ENCODE measurements at places on chromosomes 1 and 21.
A peak's percentile ranks its signal among the peaks of the same experiment; 100 is the strongest.

DNA sequence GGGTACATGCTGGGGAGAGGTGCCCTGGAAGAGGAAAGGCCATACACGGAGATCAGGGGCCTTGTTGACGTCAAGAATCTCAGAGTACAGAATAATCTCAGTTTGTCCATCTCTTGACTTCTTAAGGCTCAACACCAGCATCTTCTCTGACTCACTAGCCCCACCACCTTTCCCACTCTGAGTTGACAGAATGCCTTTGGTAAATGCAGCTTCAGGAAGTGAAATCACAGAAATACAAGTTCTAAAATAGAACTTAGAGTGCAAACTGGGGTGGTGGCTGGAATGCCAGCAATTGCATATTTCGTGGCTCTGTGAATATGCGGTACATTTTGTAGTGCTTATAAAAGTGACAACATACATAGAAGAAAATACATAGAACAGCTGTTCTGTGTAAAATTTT lies 1.6 kb downstream of the COG2 start:
- no peak for DNase-seq

DNA sequence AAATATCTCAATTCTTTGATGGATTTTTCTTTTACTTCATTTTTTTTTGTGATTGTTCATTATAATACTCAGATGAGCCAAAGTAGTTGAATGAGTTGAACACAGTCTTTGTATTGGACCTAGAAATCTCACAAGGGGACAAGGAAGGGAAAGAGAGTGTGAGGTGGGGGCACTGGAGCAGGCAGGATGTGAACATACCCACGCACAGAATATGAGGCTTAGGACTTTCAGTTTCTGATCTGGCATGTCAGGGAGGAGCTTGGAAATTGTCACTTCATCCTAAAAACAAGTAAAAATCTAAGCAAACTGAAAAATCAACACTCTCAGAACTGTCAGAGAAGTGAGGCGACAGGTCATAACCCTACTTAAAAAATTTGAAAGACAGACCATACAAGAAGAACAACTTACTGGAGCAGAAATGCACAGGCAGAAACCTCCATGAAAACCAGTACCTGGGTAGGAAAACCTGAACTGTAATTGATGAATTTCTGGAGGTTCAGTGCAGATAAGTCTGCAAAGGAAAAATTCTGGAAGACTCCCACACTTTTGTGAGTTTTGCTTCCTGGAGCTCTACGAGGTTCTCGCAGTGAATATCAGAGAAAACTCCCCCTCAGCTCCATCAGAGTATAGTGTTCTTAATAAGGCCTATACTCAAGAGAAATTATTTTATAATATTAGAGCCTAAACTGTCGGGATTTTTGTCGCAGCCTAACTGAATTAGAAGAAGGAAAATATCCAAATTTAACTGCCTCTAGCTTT lies 3.6 kb upstream of the PTGS2 start:
- DNase-seq = no peak

GRCh38 chr1:221774054-221774842 lies 32.4 kb upstream of the DUSP10 start:
- no peak for DNase-seq

GRCh38 chr1:77514921-77515776 lies 167.3 kb downstream of the ZZZ3 start:
- DNase-seq = no peak

DNA sequence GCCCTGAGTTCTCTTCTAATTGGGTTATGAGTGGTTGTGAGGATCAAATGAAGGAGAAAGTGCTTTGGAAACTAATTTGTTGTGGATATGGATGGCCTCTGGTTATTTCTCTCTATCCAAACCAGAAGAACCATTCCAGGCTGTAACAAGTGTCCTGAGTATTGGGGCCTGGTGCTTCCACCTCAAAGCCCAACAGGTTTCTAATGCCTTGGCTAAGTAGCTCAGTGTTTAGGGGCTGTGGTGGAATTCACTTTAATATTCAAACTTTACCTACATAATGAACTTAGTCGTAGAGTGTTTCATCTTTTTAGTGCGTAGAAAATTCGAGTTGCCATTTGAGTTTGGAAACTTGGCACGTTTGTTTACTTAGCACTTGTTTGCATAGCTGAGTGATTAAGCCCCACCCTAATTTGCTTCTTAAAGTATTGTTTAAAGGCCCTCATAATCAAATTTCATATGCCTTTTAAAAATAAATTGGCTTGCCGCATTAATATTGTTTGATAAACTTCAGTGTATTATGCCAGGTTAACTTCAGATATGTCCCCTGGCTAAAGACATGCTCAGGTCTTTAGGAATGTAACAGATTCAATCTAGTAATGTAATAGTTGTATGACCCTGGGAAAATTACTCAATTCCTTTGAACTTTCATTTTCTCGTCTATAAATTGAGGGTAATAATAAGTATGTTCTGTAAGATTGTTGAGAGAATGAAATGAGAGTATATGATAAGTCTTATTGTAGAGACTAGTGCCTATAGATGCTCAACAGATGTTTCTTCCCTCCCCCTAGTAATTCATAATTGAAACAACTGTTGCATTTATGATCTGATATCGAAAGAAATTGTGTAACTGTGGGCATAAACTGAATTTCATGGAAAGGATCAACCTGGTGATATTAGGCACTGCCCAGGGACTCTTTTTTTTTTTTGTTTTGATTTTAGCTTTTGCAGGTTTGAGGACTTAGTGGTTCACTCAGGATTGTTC lies 1.6 kb downstream of the AGO4 start:
- DNase-seq = no peak

GRCh38 chr1:157715736-157716135 lies 15.2 kb upstream of the FCRL3 start:
- DNase-seq = no peak

DNA sequence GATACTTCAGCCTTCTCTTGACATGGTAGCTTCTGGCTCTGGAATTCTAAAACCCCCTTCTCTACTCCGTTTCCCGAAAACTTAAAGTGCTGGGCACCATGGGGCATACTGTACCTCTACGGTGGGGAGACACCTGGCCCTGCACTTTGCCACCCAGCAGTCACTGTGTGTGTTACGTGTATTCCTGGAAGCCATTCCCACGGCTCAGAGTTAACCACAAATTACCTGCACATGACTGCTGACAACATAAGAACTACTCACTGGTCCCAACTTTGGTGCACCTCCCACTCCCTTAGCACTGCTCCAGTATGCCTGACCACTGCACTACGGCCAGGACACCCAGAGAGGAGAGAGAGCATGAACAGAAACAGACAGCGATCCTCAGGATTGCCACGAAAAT lies 29.4 kb upstream of the TMPRSS2 start:
- no peak for DNase-seq

GRCh38 chr1:178784131-178784536 lies 59.1 kb downstream of the RALGPS2 start:
- no peak for DNase-seq

DNA sequence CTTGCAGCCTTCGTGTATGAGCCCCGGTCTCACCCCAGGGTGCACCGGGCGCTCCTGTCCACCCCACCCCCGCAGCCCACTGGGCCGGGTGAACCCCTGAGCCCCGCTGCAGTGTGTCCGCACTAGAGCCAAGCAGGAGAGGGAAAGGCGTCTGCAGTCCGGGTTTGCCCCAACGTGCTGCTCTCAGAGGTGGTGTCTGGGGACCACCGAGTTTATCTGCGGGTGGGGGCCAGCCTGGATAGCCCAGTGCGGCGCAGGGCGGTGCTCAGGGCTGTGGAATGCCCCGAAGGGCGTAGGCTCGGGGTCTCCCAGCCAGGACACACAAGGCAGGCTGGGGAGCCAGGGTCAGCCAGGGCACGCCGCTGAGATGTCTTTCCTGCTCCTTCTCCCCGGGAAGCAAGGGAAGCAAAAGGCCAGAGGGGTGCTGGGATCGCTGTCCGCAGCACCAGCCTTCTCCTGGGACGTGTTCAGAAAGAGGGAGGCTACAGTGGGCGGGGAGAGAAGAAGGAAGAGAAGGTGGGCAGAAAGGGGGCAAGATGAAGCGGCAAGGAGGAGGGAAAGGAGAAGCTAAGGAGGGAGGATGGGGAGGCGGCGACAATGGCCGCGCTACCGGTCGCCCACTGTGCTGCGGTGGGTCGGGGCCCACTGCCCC lies 56.6 kb downstream of the MAB21L3 start:
- DNase-seq = no peak

GRCh38 chr1:8992936-8993687 lies 33.1 kb downstream of the SLC2A7 start:
- no peak for DNase-seq

DNA sequence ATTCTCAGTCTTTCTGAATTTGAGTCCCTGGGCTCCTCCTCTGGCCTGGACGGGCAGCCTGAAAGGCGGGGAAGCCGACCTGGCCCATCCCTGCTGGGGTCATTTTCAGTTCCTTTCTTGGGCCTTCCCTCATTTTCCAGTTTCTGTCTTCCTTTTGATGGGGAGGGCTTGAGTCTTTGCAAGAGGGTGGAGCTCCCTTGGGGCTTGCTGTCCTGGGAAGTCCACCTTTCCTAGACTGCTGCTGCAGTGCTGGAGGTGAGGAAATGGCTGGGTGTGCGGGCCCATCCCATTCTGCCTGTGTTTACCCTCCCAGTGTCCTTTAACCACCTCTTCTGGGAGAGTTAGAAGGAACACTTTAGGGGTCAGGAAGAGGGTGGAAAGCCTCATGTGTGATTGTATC lies 40.4 kb upstream of the SYNC start:
- no peak for DNase-seq

- DNase-seq = peak; percentile 63
These were observed 24.1 kb downstream of the ETNK2 start for GRCh38 chr1:204127597-204128242.
